ENCODE measurements at places on chromosomes 2 and 18.

DNA sequence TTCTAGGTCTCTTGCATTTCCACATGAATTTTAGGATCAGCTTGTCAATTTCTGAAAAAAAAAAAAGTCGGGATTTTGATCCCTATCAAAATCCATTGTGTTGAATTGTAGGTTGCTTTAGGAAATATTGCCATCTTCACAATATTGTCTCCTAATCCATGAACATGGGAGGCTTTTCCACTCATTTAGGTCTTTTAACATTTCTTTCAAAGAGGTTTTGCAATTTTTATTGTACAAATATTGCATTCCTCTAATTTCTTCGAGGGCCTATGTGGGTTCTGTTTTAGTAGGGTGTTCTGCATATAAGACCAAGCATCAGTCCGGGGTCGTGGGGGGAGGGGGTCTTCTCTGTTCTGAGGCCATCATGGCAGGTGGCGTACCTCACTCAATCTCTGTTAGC lies 725 bp upstream of the LAMA3 start:
- DNase-seq: no peak

- DNase-seq: no peak
Observed at GRCh38 chr2:39838589-39838988, 59.5 kb upstream of the THUMPD2 start.

DNA sequence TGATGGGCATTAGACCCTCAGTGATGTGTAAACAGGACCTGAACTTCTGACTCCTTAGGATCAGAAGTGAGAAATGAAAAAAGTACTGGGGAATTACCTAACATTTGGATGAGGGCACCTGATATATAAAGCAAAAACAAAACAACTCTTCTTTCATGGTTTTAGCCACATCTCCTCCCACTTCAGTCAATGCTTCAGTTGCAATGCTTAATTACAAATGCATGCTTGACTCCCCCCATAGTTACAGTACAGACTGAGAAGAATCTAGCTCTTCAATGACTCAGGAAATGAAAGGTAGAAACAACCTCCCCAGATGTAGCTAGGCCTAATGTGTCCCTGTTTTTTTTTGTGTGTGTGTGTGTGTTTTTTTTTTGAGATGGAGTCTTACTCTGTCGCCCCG lies 276.8 kb upstream of the POU3F3 start:
- DNase-seq: no peak

DNA sequence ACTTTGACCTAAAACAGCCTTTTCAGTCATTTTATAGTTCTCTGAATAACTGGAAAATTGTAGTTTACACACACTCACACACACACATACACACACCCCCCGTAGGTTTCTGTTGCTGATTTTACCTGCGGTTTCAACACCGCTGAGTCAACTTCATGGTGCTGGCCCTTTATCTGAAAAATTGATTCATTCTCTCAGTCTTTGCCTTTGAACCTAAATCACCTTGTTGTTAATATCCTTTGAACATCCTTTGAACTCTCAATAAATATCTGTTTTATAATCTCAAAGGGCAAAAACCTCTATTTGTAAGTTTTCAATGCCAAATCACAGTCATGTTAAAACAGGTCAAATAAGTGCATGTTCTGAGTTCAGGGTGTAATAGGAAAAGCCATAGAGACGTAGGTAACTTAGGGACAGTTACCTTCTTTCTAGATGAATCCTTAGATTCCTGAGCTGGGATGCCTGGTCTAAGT lies 109.0 kb upstream of the BZW1 start:
- no peak for DNase-seq

DNA sequence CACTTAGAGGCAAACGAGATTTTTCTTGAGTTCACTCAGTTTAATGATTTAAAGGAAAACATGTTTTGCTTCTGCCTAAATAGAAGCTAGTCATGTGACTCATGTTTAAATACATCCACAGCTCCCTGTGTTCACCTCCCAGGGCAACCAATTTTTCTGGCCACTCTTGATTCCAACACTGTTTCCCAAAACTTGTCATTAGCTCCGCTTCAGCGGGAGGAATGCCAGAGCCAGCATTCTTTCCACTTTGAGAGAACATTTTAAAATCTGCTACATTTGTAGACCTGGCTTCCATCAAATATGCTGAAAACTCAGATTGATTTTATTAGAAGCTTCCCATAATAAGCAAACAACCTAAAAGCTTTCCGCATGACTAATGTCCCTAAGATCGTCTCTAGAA lies 2.8 kb upstream of the CYS1 start:
- no peak for DNase-seq

- DNase-seq: no peak
Observed at GRCh38 chr2:42112418-42112817, 56.7 kb upstream of the EML4 start.

DNA sequence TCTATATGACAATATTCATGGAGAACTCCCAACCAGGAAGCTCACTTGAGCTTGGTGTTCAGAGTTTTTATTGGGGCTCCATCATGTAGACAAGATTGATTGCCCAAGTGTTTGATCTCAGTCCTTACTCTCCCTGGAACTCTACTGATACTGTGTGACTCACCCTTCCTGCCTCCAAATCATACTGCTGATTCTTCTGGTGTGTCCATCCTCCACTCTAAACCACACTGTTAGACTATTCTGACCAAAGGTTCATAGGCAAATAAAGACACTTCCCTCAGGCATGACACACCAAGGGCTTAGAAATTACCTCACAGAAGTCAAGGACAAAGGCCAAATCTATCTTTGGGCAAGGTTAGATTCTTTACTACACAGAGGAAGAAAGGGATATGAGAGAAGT lies 107.9 kb upstream of the CDH20 start:
- DNase-seq: no peak

GRCh38 chr2:185970148-185970852 lies 231.7 kb downstream of the FSIP2 start:
- no peak for DNase-seq

- DNase-seq: no peak
Observed at GRCh38 chr18:37243741-37244140, 321.9 kb downstream of the CELF4 start.

- DNase-seq: no peak
Observed at GRCh38 chr2:223404616-223405015, 197.5 kb downstream of the SCG2 start.

DNA sequence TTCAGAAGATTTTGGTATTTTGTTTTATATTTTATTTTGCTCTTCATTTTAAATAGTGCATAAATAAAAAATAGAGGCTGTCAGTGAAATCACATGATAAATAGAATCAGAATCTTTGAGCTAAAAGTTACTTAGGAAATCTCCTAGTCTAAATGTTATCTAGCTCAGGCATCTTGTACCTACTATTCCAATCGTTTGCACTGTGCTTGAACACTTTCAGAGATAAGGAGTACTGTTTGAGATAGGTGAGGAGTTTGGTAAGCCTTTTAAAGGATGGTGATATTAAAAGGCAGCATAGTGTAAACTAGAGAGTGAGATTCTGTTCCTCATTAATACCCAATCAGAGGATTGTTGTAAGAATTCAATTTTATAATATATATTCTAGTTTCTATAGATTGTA lies 157.2 kb upstream of the MYO3B start:
- no peak for DNase-seq

GRCh38 chr2:29326926-29327325 lies 211.7 kb downstream of the CLIP4 start:
- no peak for DNase-seq

- DNase-seq: no peak
Observed at GRCh38 chr2:238282861-238283738, 5.3 kb downstream of the PER2 start.

DNA sequence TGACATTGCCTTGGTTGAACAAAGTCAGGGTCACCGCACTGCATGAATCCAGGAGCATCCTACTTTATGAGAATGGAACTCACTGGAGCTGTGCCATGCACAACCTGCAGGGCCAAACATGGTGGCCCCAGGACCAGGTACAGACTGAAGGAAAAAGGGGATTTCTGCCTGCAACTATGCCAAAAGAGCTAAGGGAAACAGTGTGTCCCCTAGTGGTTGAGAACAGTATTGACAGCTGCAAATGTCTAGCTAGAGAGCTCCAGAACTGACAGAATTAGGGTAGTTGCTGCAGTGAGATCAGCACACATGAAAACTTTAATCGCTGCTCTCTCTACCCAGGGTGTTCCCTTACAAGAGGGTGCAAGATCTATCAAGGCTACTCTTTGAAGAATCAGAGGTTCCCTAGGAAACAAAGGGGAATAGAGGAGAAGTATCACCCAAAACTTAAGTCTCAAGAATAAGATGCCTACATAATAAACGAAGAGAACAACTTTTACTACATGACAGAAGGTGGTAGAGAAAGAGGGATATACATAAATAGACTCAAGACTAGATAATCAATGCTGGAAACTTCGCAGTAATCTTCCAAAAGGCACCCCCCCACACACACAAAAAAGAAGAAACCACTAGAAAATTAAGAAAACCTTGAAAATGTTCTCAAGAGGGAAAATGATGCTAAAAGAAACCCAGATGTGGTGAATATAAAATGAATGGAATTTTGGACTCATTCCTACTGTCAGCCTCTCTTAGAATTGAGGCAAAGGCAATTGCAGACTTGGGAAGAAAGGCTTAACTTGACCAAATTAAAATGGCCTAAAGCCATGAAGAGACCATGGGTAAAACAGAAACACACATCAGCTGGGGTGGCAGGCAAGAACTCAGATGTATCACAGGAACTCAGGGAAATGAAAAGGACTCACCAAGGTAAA lies 43.6 kb upstream of the IHH start:
- no peak for DNase-seq

DNA sequence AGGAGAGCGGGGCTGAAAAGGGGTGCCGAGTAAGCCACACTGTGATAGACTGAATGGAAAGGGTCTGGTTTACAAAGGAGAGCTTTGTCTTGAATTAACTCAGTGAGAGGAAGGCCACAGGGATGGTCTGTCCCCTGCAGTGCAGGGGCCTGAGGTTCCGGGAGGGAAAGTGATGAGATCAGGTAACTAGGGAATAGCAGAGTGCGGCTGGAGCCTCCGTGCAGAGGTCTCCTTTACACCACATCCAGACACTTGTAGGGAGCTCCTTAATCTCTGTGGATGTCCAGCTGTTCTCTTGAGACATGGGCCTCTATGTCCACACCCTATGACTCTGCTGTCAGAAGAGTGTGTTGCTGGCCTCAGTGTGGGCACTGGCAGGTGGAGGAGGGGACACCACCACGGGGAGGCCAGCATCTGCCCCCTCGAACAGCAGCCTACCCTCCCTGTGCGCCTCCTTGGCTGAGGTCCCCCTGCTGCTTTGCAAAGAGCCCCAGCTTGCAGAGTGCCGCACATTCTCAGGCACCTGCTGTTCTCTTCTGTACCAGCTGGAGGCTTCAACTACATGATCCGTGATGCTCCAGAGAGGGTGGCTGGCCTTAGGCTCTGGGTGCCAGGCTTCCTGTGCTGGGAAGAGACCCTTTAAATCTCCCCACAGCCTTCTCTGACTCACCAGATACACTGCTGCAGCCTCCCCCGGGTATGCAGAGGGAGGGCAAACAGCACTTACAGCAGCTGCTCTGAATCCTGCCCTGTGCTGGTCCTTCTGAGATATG lies 25.9 kb downstream of the ENOSF1 start:
- no peak for DNase-seq

DNA sequence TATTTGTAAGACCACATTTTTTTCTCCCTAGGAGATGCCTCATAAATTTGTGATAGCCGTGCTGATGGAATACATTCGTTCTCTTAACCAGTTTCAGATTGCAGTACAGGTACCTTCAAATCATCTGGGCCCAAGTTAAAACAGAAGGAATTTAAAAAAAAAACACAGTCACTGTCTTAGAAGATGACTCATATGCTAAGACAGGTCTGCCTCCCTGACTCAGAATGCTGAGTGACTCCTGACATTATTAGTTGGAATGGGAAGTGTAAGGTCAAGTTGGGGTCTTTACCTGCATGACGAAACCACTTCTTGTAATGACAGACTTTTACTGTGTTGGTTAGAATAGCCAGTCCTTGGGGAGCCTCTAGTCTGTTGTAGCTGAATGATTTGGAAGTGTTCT lies 26.3 kb downstream of the RMC1 start:
- DNase-seq: no peak

DNA sequence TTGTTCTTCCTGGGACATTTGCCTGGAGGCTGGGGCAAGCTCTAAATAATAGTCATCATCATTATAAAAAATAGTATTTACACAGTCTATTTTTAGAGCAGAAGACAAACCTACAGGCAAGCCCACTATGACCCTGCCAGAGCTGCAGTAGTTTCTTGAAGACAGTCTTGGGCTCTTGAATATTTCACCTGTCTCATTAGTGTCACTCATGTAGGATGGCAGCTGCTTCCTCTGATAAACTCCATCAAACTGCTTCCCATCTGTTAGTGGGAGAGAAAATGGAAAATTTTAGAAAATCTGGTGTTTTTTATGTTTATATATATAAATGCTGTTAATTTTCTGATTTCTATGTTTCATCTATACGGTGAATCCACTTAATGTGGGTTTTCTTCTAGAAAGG lies 8.5 kb upstream of the CYRIA start:
- no peak for DNase-seq

- no peak for DNase-seq
Observed at GRCh38 chr18:59728816-59729215, 31.6 kb upstream of the CCBE1 start.

- DNase-seq: no peak
Observed at GRCh38 chr2:31563273-31563839, 17.4 kb downstream of the SRD5A2 start.

GRCh38 chr2:106108351-106108750 lies 85.8 kb downstream of the UXS1 start:
- no peak for DNase-seq

- no peak for DNase-seq
Observed at GRCh38 chr18:34493566-34494358, 216.3 kb upstream of the DTNA start.

- no peak for DNase-seq
Observed at GRCh38 chr18:72830109-72830508, 37.7 kb downstream of the NETO1 start.

- no peak for DNase-seq
Observed at GRCh38 chr2:222998459-222998858, 53.5 kb upstream of the KCNE4 start.

DNA sequence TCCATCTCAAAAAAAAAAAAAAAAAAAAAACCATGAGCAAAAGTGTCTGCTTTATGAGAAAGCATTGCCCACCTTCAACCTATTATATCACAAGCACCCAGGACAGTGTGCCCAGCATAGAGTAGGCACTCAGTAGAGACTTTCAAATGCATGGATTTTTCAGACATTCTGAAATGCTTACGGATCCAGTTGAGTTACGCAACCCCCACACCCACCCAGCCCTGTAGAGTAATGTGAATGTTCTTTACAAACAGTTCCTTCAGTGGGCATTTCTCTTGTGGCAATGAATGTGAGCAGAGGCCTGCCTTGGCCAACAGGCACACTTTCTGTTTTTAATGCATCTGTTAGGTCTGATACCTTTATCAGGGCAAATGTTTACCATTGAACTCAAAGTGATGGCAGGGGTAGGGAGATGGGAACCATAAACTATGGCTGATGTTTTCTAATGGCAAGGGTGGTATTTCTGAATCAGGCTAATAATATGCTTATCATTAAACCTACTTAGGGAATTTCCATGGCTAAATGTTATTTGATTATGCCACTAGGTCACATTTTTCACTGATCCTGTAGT lies 65.0 kb upstream of the RPL31 start:
- no peak for DNase-seq

All from stimulated activated naive CD4-positive, alpha-beta T cell (primary cell).